ENCODE measurements at places on chromosomes 7 and 10.

DNA sequence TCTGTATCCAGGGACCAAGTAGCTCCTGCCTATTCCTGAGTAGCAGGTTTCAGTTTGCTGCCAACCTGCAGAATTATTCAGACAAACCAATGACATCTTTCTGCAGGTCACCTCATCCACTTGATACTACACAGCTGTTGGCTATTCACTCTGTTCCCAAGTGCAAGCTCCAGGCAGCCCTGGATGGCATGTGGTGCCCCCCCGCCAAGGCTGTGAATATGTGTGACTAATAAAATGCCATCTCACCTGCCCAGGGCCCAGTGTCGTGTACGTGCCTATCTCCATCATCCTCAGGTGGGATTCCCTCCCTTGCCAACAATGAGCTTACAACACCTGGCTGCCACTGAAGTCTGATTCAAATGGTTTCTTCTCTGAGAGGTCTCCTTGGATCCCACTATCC, 125.8 kb downstream of the RAB11FIP2 start:
- DNase-seq: no peak

DNA sequence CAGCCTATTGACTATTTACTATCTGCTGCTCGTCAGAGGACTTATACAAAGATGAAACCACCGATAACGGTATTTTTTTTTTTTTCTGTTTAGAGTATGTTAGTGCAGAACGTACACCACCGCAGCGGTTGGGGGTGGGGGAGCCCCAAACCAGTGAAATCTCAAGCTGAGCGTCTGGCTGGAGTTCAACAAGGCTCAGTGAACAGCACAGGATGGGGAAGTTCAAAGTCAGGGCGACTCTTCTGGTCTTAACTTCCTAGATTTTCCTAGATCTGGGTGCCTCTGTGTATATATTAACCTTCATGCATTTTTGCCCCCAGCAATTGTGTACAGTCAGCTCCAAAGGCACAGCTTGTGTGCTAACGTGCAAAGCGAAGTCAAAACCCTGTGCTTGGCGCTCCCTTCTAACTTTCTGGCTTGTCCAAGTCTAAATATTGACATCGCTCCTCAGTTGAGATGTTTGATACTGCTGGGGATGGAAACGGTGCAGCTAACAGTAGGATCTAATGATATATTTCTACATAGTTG, 1.1 kb downstream of the RHOBTB1 start:
- no peak for DNase-seq

DNA sequence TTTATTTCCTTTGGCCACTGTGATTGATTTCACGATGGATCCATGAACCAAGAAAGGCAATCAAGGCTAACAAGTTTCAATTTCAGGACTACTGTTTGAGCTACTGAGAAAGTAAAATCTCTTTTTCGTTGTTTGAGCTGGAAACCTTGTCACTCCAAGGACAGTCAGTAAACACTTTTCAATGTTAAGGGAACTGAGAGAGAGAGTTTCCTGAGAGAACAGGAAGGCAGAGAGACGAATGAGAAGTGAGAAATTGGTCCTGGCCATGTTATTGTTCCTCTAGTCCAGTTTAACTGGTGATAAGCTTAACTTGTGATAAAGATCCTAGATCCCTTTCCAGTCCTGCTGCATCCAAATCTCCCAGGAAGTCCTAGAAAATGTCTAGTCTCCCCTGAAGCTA, 909 bp upstream of the AKR1D1 start:
- no peak for DNase-seq

DNA sequence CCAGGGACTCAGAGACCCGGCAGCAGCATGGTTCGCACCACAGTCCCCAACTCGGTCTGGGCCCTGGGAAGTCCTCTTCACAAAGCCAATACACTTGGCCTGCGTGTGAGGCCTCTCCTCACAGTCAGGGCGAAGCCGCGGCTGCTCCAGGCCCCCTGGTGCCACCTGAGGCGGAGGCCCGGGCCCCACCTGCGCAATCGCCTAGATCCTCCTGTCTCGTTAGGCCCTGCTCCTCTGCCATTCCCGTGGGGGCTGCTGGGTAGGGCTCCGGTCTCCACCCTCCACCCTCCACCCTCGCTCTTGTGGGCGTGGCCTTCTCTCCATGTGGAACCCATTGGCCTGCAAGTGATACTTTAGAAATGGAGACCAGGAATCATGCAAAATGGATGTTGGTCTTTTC, 553.3 kb downstream of the INHBA start:
- DNase-seq: no peak

GRCh38 chr10:76067447-76067846, 636.0 kb downstream of the LRMDA start:
- DNase-seq: no peak

- no peak for DNase-seq
Measured at GRCh38 chr7:82517050-82517449, 73.5 kb upstream of the CACNA2D1 start.

- DNase-seq: no peak
Measured at GRCh38 chr7:141145630-141145982, 71.7 kb downstream of the TMEM178B start.

- DNase-seq: no peak
Measured at GRCh38 chr10:53088961-53089360, 316.4 kb upstream of the MBL2 start.

DNA sequence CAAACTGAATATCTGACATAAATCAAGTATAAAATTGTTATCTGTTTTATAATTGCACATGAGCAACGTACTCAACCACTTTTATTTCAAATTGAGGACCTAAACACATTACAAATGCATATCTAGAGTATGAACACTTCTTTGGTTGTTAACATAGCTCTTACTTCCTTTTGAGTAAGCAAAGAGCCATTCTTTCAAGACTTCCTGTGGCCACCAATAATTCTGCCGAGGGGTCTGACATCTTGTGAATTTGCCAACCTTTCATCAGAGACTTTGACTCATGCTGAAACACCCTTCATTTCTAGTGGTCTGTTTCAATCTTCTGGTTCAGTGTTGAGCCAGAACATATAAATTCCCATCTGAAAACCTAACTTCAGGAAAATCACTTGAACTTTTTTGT, 59.4 kb downstream of the CDK14 start:
- DNase-seq: no peak

DNA sequence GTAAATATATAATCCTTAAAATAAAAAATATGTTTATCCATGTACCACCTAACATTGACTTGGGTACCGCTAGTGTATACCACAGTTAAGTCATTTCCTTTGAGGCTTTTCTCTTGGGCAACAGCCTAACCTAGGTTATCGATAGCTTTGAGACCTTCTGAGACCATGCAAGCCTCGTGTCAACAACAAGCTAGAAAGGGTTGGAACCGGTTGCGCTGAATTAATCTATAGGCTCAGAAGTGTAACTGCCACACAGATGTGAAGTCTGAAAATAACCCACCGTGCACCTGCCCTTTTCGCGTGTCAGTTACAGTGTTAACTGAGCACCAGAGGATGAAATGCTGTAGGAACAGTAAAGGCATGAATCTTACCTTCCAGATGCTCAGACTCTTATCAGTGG, 59.8 kb downstream of the ARID5B start:
- DNase-seq: no peak

- DNase-seq: no peak
Measured at GRCh38 chr7:18555968-18556367, 60.4 kb downstream of the HDAC9 start.

- DNase-seq: no peak
Measured at GRCh38 chr10:69465457-69466157, 14.3 kb downstream of the TSPAN15 start.

GRCh38 chr7:158378978-158379377, 208.6 kb downstream of the PTPRN2 start:
- no peak for DNase-seq

DNA sequence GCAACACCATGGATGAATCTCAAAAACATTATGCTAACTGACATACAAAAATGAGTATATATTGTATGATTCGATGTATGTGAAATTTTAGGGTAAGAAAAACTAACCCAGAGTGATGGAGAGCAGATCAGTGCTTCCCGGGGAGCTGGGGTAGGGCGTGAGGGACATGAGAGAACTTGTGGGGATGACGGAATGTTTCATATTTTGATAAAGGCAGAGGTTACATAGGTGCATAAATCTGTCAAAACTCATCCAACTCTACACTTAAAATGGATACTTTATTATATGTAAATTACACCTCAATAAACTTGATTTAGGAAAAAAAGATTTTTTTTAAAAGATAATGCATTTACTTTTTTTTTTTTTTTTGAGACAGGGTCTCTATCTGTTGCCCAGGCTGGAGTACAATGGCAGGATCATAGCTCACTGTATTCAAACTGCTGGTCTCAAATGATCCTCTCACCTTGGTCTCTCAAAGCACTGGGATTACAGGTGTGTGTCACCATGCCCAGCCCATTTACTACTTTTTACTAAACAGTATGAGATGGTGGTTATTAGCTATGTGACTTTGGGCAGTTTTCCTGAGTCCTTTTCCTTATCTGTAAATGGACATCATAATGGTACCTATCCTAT, 13.7 kb downstream of the RHEB start:
- DNase-seq: no peak

DNA sequence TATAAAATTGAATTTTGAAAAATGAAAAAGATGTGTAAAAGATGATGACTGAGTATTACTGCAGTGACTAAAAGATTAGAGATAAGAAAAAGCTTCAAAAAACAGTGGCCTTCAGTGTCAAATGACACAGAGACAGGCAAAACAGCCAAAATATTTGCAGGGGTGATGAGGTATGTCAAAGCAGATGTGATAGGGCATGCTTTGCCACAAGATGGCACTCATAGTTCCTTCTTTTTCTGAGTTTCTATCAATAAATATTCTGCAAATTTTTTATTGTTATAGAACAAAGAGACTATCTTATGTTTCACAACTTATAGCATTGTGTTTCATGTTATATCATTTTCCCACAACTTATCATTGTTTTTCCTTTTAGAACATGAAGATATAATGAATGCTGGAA, 344.1 kb upstream of the HPS1 start:
- DNase-seq: no peak

- DNase-seq: no peak
Measured at GRCh38 chr10:66349726-66350125, 576.1 kb upstream of the LRRTM3 start.

GRCh38 chr10:132653721-132654120, 116.1 kb downstream of the INPP5A start:
- DNase-seq: no peak

GRCh38 chr10:96665306-96665705, 55.0 kb downstream of the PIK3AP1 start:
- DNase-seq: no peak

DNA sequence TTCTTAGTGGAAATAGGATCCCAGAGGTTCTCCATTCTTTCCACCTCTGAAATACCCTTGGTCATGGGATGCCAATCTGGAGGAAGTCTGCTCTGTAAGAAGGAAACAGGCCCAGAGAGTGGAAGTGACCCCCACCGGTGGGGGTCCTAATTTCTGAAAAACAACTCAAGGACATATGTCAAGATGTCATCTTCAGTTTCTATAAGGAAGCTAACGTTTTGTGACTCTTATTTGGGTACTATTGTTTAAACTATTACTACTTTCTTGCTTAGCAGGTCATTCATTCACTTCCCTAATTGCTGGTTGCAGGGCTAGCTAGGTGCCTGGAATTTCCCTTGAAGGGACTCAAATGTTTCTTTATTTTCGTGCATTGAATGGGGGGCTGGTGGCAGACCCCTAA, 1.9 kb upstream of the ZNF775 start:
- DNase-seq: no peak

DNA sequence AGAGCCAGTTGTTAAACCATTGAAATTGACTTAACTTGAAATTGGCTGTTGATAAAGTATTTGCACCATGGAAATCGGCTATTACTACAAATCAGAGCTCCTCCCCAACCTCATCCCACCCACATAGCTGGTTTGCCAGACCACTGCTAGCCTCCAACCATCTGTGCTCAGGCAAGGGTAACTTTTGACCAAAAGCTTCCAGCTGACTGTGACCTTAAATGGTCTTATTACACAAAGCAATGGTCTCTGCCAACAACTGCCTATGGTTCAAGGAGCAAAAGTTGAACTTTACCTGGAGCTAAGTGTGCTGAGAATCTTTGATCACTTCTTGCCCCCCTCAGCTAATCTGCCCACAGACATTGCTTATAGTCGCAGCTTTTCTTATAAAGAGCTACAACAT, 48.5 kb upstream of the ADRB1 start:
- DNase-seq: no peak

GRCh38 chr7:5286933-5287332, 4.2 kb downstream of the SLC29A4 start:
- DNase-seq: no peak

DNA sequence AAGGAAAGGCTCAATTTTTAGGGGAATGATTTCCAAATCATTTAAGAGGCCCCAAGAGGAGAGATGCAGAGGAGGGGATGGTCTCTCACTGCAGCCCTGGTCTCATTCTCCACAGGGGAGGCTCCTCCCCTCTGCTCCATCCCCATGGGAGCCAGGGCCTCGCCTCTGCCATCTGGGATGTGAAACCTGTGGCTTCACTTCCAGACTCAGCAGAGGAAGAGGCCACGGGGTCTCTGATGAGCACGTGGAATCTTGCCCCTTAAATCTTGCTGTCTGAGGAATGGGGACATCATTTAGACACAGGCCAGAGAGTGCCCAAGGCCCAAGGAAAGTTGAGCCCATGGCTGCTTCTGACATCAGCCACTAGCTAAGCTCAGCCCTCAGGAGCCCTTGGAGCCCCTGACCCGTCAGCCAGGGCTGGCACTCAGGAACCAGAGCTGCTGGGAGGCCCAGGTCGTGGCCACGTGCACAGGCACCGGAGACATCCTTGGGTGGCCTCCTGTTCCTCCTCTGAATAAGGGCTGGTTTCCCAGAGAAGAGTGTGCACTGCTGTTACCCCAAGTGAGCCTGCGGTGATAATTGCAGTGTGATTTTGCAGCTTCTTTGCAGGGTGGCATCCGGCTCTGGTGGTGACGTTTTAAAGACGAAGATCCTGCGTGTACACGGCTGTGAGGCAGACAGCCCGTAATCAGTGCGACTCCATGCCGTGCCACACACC, 50.5 kb downstream of the VIPR2 start:
- no peak for DNase-seq

DNA sequence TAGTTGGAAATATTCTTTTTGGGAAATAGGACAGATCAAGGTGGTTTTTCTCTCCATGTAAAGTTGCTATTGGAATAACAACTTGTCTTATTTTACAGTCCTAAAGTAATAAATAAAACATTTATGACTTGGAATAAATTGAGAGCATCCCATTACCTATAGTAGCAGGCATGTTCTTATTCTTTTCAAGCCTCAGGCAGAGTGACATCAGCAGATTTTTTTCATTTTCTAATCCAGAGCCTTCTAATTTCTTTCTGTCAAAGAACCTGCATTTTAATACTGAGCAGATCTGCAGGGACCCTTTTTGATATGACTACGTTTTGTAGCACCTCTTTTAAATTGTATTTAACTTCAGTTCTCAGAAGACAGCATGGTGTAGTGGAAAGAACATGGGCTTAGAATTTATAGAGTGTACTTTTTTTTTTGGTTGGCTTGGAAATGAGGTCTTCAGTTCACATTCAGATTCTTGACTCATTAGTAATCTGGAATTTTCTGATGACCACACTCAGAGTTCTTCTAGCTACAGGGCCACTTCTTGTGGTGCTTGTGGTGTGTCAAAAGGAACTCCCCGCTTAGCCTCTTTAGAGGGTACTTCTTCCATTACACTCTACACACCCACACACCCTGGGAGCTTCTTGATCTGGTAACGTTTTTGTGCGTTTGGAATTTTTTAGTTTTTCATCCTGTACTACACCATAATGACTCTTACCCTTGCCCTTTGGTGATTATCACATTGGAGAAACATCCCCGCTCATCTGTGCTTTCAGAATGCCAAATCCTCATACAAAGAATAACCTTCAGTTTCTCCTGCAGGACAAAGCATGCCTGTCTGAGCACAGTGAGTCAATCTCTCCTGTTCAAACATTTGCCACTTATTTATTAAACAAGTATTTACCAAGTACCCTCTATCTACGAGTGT, 34.6 kb downstream of the AGK start:
- DNase-seq: no peak
